ENCODE measurements at places on chromosomes 5 and 9.

GRCh38 chr5:175457466-175457865 is 13.5 kb upstream of the DRD1 start:
- no peak for DNase-seq

DNA sequence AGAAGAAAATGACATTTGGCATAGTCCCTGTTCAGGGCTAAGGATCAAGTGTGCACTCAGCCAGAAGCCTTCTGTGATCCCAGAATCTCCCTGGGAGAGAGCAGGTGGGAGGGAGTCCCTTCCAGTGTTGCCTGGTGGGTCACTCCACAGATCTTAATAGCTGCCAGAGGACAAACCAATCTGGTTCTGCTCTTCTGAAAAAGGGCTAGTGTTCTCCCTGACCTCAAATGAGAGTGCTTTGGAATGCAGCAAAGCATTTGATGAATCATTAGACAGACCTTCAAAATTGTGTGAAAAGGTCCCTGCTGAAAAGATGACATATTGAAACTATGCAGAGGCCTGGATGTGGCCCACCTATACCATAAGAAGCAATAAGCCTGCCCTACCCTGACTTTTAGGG is 339.7 kb downstream of the TMEM232 start:
- no peak for DNase-seq

DNA sequence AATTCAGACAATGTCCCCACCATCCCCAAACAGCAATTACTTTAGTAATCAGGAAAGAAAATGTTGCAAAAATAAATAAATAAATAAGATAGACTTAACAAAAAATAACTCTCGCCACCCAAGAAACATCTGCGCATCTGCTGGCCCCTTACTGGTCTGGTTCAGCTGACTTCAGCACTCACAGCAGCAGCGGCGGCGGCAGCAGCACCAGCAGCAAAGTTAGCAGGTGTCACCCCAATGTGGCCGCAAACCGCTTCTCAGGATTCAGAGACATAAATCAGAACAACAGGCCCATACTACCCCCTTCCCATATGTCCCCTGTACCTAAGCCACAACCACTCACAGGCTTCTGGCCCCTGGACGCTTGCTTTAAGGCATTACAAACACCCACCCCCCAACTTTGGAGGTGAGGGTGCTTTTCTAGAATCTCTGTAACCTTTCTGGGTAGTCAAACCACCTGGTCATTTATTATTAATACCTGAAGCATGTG is 593.0 kb downstream of the BNC2 start:
- no peak for DNase-seq

GRCh38 chr9:110765926-110766325 is 97.3 kb downstream of the MUSK start:
- no peak for DNase-seq

GRCh38 chr9:76932757-76933156 is 26.8 kb upstream of the PRUNE2 start:
- DNase-seq, result no peak

GRCh38 chr9:99296291-99296951 is 74.3 kb downstream of the SEC61B start:
- no peak for DNase-seq

DNA sequence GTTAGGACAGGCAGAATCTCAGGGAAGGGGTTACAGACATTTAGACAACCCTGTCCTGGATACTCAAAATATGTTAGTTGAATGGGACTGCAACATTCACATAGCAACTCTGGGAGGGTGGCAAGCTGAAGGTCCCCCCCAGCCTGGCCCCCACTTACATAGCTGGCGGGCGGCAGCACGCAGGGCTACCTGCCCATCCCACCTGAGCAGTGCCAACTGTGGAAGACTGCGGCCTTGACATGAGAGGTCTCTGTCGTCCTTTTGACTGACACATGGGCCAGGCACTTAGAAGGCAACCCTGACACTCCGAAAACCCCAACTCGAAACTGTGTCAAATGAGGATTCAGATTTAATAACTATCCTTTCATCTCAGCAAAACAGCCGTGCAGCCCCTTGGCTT is 16.5 kb downstream of the PAX5 start:
- no peak for DNase-seq

DNA sequence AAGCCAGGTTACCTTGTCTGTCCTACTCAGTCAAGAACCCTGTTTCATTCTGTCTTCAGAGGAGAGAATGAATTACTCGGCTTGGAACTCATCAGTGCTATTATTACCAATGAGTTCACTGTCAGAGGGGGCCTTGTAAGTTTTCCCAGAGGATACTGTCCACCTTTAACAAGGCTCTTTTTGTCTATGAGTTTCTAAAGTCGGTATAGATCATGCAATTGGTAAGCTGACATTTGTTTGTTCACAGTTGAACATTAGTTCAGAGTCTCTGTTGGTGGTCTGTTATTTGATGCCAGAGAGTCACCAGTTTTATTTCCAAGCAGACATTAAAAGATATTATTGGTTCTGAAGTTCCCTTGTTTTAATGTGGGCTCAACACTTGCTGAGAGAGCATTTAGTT is 58.1 kb upstream of the DHFR start:
- no peak for DNase-seq

DNA sequence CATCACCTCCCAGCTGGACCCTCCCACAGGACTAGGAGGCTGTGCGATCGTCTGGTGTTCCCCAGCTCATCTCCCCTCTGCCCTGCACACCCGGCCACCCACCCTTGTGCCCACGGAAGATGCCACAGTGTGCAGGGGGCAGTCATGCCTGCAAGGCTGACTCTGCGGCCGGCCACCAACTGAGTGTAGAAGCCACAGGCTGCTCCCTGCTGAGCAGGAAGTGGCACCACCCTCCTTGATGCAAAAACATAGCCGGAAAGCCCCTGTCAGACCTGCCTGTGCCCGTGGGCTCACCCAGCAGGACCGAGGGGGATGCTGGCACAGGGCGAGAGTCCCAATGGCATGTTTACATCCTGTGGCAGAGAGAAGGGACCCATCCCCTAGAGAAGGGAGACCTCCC is 40.3 kb upstream of the SLC12A7 start:
- no peak for DNase-seq

GRCh38 chr5:2732850-2733249 is 18.6 kb downstream of the IRX2 start:
- DNase-seq, result no peak

- no peak for DNase-seq
These were observed 96.0 kb downstream of the HINT1 start for GRCh38 chr5:131068893-131069643.

DNA sequence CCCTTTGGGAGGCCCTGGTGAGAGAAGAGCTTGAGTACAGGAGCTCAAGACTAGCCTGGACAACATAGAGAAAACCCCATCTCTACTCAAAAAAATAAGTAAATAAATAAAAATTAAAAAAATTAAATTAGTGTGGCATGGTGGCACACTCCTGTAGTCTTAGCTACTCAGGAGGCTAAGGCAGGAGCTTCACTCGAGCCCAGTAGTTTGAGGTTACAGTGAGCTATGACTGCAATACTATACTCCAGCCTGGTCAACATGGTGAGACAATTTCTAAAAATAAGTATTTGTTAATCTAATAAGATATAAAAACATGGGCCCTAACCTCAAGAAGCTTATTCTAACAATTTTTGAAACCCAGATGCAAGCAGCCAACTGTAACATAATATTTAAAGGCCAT is 7.6 kb downstream of the RNF38 start:
- DNase-seq, result no peak

DNA sequence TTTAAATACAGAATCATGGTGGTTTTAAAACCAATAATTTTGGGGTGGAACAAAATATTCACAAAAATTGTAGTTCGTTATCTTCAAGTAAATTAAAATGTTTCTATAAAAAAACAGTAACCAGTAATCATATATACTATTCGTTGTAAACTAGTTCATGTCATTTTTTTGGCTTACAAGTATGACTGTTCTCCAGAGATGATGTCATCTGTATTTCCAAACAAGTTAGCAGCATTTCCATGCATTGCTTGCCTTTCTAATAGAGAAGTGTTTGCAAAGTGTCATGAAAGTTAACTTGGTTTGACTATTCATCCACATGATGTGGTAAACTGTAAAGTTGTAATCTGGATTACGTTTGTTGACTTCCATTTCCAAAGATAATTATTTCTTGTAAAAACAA is 717.9 kb upstream of the ADAMTS16 start:
- DNase-seq, result no peak

DNA sequence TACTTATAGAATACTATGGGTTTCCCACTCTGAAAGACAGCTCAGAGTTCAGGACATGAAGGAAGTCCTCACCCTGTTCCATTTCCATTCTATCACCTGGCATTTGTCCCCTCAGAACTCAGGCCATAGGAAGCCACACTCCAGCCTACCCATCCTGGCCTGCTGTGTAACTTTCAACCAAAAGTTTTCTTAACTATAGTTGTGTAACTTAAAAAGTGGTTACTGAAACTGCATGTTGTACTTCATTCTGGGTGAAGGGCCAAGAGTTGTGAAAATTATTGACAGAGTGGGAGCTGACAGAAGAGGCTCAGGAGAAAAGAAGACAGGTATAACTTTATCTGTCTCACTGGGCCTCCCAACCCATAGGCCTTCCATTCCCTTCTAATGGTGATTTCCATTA is 212.5 kb downstream of the RAB3C start:
- no peak for DNase-seq

DNA sequence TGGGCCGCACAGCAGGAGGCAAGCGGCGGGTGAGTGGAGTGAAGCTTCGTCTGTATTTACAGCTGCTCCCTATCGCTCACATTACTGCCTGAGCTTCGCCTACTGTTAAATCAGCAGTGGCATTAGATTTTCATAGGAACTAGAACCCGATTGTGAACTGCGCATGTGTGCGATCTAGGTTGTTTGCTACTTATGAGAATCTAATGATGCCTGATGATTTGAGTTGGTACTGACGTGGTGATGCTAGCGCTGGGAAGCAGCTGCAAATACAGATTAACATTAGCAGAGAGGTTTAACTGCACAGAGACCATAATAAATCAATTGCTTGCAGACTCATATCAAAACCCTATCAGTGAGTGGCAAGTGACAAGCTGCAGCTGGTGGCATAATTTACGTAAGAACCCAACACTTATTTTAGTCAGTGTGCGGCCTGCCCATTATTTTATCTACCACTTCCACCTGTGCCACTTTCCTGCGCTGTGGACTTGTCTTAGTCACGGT is 133.4 kb upstream of the CDH9 start:
- DNase-seq, result no peak

- no peak for DNase-seq
These were observed 508 bp upstream of the SNCAIP start for GRCh38 chr5:122311497-122311960.

GRCh38 chr9:20125727-20126126 is 336.9 kb upstream of the SLC24A2 start:
- DNase-seq, result no peak

GRCh38 chr5:172751761-172752510 is 19.1 kb downstream of the DUSP1 start:
- DNase-seq, result no peak

DNA sequence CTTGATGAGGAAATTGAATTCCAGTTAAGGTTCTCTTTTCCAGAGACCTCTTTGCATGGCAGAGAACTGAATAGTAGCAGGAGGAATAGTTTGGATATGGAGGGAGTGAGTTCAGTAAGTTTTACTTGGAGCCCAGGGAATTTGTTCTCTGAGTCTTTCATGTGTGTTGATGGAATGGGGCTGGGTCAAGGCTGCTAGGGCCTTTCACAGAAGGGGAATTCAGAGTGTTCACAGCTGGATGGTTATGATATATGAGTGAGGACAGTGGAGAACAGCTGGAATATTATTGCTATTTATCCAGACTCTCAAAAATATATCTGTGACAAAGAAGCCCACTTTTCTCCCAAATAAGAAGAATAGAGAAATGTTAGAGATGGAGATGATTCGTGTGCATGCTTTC is 372.8 kb downstream of the PLK2 start:
- DNase-seq, result no peak

GRCh38 chr9:22416692-22417060 is 29.9 kb upstream of the DMRTA1 start:
- no peak for DNase-seq

GRCh38 chr5:43315263-43315662 is 2.1 kb upstream of the HMGCS1 start:
- DNase-seq, result no peak

DNA sequence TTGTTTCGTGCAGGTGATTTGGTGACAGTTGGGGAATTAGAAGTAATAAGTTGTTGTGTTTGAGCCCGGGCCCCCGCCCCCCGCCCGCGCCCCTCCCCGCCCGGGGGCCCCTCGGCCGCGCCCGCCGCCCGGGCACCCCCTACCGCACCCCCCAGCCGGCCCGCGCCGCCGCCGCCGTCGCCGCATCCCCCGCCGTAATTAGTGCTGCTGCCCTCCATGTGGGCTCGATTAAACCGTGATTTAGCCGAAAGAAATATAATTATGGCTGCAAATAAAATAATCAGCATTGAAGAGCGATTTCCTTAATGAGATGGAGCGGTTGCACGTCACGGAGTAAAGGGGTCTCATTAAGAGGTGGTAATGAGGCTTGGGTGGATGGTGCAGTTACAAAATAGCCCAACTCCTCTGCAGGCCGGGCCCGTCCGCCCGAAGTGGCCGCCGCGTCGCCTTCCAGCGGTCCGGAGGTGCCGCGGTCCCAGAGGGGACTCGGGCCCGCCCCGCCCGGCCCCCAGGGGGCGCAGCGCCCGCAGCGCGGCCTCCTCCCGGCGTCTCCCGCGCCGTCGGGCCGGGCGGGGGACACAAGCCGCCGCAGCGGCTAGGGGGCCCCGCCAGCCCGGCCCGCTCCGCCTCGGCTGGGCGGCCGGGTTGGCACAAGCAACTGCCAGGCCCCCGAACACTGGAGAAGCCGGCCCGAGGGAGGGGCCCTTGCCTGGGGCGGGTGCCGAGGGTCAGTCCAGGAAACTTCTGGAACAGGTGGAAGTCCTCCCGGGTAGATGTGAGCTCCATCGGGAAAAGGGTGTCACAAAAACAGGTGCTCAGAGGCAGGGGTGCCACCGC is 6.9 kb upstream of the OTP start:
- DNase-seq, result no peak

DNA sequence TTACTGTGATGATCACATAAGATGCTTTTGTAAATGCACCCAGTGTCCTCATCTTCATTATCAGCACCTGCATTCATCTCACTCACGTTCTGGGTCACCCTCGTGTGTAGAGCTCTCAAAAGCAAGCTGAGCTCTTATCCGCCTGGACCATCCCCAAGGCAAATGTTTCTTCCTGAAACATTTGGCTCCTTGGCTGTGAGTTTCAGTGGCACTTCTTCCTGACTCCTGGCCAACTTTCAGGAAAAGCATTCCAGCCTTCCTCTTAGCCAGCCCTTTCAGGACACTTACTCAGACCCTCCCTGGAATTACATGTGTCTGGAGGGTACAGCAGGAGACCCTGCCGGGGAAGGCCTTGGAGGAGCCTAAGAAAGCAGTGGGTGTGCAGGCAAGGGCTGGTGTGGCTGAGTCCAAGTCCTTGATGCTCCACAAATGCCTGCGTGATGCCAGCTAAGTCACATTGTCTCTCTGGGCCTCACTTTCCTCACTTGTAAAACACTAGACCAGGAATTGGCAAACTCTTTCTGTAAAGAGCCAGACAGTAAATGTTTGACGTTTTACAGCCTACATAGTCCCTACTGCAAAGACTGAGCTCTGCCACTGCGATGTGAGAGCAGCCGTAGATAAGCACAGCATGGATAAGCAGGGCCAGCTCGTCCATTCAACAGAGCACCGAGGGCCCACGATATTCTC is 72.1 kb downstream of the PDE6A start:
- no peak for DNase-seq

GRCh38 chr5:52801329-52801728 is 13.6 kb downstream of the ITGA1 start:
- no peak for DNase-seq

GRCh38 chr9:77751341-77752091 is 103.4 kb upstream of the GNA14 start:
- no peak for DNase-seq

- DNase-seq, result no peak
These were observed 136.4 kb downstream of the FSTL4 start for GRCh38 chr5:133475986-133476385.
